CD4-positive, CD25-positive, alpha-beta regulatory T cell (primary cell): ENCODE measurements at places on chromosomes 4 and X. TPM values are rescaled to one million over a fixed set of nuclear protein-coding genes. Genes with fewer than 3 reads are reported as not detected.

- peak overlapping the region; percentile 8 for H3K4me3 ChIP-seq
- DNase-seq = peak; percentile 16
- H3K27ac ChIP-seq = no peak overlapping the region
- no peaks in the 10 kb centered on the region for H3K27me3 ChIP-seq
- H3K36me3 ChIP-seq = no peaks in the 10 kb centered on the region
- peaks cover 9% of the 10 kb centered on the region for H3K4me1 ChIP-seq
Measured at GRCh38 chr4:88230461-88230891, 53.9 kb downstream of the PPM1K start.

- H3K4me1 ChIP-seq = no peaks in the 10 kb centered on the region
- no peak for DNase-seq
- H3K36me3 ChIP-seq = no peaks in the 10 kb centered on the region
- no peak overlapping the region for H3K4me3 ChIP-seq
Measured at GRCh38 chrX:1649621-1650020, 34.8 kb downstream of the ASMT start.

Gene MAGEB2
- not detected for total RNA-seq

- no peak for DNase-seq
- no peaks in the 10 kb centered on the region for H3K27me3 ChIP-seq
Measured at GRCh38 chrX:30798810-30799209, 90.2 kb downstream of the TAB3 start.

Gene PNMA5
- total RNA-seq = 0.37 TPM

GRCh38 chr4:37673538-37674192 lies 12.5 kb downstream of the RELL1 start:
- peaks cover 13% of the 10 kb centered on the region for H3K4me1 ChIP-seq
- no peaks in the 10 kb centered on the region for H3K27me3 ChIP-seq
- no peak for DNase-seq
- peaks cover 3% of the 10 kb centered on the region for H3K36me3 ChIP-seq

DNA sequence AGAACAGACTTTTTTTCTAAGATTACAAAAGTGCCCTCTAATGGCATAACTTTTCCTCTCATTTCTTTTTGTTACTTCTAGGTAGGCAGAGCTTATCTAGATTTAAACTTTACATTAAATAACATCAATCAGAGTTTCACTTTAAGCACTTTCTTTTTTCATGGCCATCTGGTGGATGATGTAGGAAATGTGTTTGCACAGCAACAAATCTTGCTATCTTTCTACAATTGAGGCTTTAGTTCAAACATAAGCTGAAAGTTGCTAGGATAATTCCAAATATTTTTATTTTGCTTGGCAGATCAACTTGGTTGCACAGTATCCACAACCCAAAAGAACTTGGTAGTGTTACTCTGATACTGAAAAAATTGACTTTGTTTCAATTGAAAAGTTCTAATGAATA lies 22.0 kb downstream of the NDNF start:
- peaks cover 26% of the 10 kb centered on the region for H3K27me3 ChIP-seq
- no peak overlapping the region for H3K4me3 ChIP-seq
- H3K4me1 ChIP-seq = no peaks in the 10 kb centered on the region
- H3K27ac ChIP-seq = no peak overlapping the region
- no peaks in the 10 kb centered on the region for H3K36me3 ChIP-seq
- peak; percentile 16 for DNase-seq

Gene NSUN7
- 0.59 TPM for total RNA-seq

DNA sequence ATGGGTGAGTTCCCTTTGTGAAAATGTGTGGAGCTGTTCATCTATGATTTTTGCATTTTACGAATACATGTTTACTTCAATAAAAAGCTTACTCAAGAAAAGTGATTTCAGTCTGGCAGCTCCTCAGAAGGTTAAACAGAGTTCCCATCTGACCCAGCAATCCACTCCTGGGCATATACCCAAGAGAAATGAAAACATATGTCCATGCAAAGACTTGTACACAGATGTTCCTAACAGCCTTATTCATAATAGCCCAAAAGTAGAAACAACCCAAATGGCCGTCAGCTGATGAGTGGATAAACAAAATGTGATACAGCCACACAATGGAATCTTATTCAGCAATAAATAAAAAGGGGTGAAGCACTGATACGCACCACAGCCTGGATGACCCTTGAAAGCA lies 20.8 kb downstream of the CLCN4 start:
- H3K4me3 ChIP-seq = no peak overlapping the region
- no peaks in the 10 kb centered on the region for H3K4me1 ChIP-seq
- no peaks in the 10 kb centered on the region for H3K36me3 ChIP-seq
- DNase-seq = no peak

GRCh38 chr4:38958453-38959190 lies 73.6 kb downstream of the TMEM156 start:
- no peaks in the 10 kb centered on the region for H3K36me3 ChIP-seq
- DNase-seq = no peak
- H3K4me3 ChIP-seq = no peak overlapping the region
- no peaks in the 10 kb centered on the region for H3K4me1 ChIP-seq

GRCh38 chrX:17613979-17614588 lies 123.2 kb upstream of the SCML1 start:
- no peak overlapping the region for H3K27ac ChIP-seq
- H3K4me1 ChIP-seq = no peaks in the 10 kb centered on the region
- no peak for DNase-seq
- H3K36me3 ChIP-seq = no peaks in the 10 kb centered on the region

GRCh38 chrX:3134316-3134945 lies 93.2 kb downstream of the ARSF start:
- no peak overlapping the region for H3K4me3 ChIP-seq
- no peaks in the 10 kb centered on the region for H3K36me3 ChIP-seq
- no peaks in the 10 kb centered on the region for H3K4me1 ChIP-seq
- DNase-seq = no peak

- no peaks in the 10 kb centered on the region for H3K4me1 ChIP-seq
- H3K27ac ChIP-seq = no peak overlapping the region
- H3K36me3 ChIP-seq = no peaks in the 10 kb centered on the region
- H3K4me3 ChIP-seq = no peak overlapping the region
- no peak for DNase-seq
Measured at GRCh38 chr4:36026348-36026880, 217.9 kb downstream of the ARAP2 start.

DNA sequence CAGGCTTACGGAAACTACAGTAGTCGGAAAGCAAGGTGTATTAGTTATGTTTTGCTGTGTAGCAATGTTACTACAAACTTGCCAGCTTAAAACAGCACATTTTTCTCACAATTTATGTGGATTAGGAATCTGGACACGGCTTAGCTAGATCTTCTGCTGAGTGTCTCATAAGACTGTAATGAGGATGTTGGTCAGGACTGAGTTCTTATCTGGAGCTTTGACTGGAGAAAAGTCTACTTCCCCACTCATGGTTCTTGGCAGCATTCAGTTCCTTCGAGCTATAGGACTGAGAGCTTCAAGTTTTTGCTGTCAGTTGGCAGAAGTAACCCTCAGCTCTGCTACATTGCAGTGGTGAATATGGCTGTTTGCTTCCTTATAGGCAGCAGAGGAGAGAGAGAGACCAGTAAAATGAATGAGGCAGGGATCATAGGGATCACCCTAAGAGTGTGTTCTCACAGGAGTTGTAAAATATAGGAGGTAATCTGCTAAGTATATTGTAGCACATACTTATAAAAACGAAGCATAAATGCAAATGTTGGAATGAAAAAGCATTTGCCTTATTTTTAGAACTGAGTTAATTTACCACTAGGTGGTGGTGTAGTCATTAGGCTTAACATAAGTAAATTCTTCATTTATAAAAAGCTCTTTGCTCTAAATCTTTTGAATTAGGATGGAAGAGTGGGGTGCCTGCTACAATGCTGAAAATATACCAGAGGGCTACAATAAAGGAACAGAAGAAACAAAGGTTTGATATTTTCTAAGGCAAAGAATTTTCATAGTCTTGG lies 38.6 kb downstream of the ALG13 start:
- H3K36me3 ChIP-seq = peaks cover 24% of the 10 kb centered on the region
- H3K4me3 ChIP-seq = no peak overlapping the region
- H3K27ac ChIP-seq = no peak overlapping the region
- no peaks in the 10 kb centered on the region for H3K27me3 ChIP-seq
- no peaks in the 10 kb centered on the region for H3K4me1 ChIP-seq
- DNase-seq = peak; percentile 23

Gene ART3
- not detected for total RNA-seq
